ENCODE measurements at places on chromosomes 2 and 18. TPM values are rescaled to one million over a fixed set of nuclear protein-coding genes. Genes with fewer than 3 reads are reported as not detected.

Gene NPHP1
- 6.8 TPM for total RNA-seq

DNA sequence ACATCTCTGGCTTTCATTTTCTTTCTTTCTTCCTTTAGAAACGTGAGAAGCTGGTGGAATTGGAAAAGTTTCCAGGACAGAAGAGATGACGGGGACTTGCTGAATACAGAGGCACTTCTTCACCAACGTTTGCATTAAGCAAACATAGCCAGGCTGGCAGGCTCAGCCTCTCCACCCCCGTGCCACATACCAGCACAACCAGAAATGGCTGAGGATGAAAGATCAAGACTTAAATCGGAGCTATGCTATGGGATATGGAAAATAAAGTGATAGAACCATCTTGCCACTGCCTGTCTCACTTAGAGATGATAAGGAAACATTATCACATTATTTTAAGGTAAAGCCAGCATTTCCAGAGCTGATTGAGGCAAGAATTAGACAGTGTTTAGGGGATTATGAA lies 483.3 kb downstream of the BCL11A start:
- no peaks in the 10 kb centered on the region for H3K27me3 ChIP-seq
- no peak overlapping the region for H3K4me3 ChIP-seq
- H3K36me3 ChIP-seq, result no peaks in the 10 kb centered on the region
- no peak for DNase-seq
- H3K27ac ChIP-seq, result no peak overlapping the region
- H3K4me1 ChIP-seq, result no peaks in the 10 kb centered on the region

DNA sequence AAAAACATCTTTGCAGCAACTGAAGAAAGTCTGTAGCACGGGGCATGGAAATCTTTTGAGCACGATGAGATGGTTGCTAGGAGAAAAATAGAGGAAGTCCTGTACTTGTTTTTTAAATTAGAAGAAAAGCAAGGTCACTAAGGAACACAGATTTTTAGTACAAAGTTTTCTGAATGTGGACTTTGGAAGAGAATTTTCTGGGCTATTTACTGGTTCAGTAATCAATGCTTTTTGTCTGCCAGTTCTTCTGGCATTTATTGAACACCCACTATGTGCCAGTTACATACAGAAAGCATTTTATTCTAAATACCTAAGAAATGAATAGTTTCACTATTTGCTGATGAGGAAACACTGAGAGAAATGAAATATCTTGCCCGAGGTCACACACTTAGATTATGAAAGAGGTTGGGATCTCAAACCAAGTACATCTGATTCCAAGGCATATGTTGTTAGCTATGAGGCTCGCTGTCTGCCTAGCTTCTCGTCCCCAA lies 15.6 kb upstream of the MAP3K20 start:
- no peaks in the 10 kb centered on the region for H3K36me3 ChIP-seq
- no peak overlapping the region for H3K4me3 ChIP-seq
- no peaks in the 10 kb centered on the region for H3K27me3 ChIP-seq
- peaks cover 17% of the 10 kb centered on the region for H3K4me1 ChIP-seq

- H3K4me3 ChIP-seq, result no peak overlapping the region
- no peaks in the 10 kb centered on the region for H3K4me1 ChIP-seq
- H3K27me3 ChIP-seq, result no peaks in the 10 kb centered on the region
These were observed 30.4 kb downstream of the MTHFD2 start for GRCh38 chr2:74228772-74229171.
